ENCODE measurements at places on chromosomes 2 and 18.

DNA sequence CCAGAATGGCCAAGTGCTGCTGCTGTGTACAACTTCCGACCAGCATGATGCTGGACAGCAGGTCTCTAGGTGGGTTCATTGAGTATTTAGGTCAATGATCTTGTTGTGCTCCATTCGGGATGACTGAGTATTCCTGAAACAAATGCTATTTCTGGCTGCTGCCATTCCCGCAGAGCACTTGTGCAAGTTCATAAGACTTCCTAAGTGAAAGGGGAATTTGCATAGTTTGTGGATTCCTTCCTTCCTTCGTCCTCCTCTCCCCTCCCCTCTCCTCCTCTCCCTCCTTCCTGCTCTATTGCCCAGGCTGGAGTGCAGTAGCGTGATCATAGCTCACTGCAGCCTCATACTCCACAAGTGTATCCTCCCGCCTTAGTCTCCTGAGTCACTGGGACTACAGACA is 40.4 kb downstream of the LDLRAD4 start:
- DNase-seq, result no peak

DNA sequence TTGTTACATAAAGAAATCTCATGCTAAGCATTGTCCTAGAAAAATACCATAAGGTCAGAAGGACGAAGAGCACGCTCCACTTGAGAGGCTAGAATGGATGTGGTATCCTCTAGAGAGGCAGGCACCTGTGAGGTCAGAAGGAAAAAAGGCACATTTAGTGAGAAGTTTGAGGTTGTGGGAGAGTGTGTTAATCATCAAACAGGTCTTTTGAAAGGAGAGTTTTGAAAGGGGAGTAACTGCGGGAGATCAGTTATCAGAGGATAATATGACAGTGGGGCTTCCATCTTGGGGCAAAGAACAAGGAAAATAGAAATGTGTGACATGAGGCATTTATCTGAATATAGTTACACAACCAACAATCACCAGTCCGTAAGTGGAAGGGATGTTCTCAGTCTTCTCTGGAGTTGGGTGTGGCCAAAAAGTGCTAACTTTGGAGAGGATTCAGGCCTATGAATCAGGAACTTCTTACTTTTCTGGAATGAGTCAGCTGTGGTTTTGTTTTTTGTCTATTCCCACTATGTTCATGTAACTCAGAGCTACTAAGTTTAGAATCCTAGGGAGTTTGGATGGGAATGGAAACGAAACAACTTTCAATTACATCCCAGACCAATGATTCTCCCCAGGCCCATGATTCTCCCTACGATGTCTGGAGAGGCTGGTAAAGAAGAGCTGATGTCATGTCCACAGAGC is 451.4 kb upstream of the ST6GAL2 start:
- DNase-seq, result no peak

GRCh38 chr18:59646963-59647307 is 50.3 kb downstream of the CCBE1 start:
- no peak for DNase-seq

- no peak for DNase-seq
These were observed 68.1 kb downstream of the PARD6G start for GRCh38 chr18:80178935-80179818.

DNA sequence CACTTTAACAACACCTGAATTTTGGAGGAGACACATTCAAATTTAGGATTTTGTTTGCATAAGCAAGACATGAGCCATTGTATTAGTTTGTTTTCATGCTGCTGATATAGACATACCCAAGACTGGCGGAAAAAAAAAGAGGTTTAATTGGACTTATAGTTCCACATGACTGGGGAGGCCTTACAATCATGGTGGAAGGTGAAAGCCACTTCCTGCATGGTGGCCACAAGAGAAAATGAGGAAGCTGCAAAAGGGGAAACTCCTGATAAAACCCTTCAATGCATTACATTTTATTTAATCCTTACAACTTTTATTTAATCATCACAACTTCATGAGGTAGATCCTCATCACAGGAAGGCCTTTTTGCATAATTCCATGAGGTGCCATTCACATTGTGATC is 242.0 kb upstream of the STON1 start:
- DNase-seq, result no peak

DNA sequence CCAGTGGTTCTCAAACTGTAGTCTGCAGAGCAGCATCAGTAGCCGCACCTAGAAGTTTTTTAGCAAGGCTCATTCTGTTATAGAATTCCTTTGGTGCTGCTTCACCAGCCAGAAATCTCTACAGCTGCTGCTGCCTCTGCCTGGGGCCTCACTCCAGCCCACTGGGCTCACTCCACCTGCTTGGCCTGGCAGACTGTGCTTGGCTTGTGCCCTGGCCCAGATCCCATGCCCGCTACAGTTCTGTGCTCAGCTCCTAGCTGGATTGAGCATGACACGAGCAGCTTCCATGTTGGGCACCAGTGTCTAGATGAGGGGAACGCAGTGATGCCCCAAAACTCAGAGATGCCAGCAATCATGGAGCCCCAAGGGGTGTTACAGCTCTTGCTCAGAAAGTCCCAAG is 22.6 kb downstream of the MAPK4 start:
- DNase-seq, result no peak

- DNase-seq, result no peak
These were observed 3.9 kb downstream of the EPB41L5 start for GRCh38 chr2:120016800-120017199.

GRCh38 chr2:96753661-96754282 is 6.9 kb upstream of the CNNM4 start:
- DNase-seq, result no peak

- no peak for DNase-seq
These were observed 60.7 kb downstream of the COL6A3 start for GRCh38 chr2:237353215-237353614.

- no peak for DNase-seq
These were observed 35.6 kb downstream of the BMP10 start for GRCh38 chr2:68835621-68836020.

- DNase-seq, result no peak
These were observed 68.4 kb upstream of the RTN4 start for GRCh38 chr2:55118643-55119083.

- no peak for DNase-seq
These were observed 47.6 kb downstream of the ALPK2 start for GRCh38 chr18:58581265-58581664.

DNA sequence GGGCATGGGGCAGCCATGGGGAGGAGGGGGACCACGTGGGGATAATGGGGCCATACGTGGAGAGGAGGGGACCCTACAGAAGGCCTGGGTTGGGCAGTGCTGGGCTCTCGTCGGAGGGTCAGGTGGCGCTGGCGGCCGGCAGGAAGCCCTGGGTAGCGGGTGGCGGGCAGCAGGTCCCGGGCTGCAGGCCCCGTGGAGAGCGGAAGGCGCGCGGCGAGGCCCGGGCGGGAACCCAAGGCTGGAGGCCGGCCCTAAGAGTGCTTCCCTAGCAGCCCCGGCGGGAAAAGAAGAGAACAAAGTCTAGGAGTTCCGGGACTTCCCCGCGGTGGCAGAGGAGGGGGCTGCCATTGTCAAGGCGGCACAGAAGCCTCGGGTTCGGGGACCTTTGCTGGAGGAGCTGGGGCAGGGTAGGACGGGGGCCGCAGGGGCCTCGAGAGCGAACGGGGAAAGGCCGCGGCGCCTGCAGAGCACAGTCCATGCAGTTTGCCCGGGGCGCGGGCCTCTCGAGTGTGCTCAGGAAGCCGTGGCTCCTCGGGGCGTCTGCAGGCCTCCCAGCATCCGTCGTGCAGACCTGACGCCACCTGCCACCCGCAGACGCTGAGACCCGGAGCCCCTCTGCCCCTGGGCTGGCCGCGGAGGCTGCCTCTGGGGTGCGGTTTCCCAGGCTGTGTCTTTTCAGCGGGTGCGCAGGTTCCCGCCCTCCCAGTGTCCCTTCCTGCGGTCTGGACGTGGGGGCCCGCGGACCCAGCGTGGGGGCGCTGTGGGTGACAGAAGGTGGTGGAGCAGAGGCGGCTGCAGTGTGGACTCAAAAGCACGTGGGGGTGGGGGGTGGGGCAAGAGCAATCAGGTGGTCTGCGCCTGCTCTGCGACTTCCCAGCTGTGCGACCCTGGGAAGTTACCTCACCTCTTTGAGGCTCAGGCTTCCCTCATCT is 19.4 kb upstream of the NCL start:
- no peak for DNase-seq

- DNase-seq, result no peak
These were observed 90.9 kb upstream of the SMAD7 start for GRCh38 chr18:49041435-49042245.

DNA sequence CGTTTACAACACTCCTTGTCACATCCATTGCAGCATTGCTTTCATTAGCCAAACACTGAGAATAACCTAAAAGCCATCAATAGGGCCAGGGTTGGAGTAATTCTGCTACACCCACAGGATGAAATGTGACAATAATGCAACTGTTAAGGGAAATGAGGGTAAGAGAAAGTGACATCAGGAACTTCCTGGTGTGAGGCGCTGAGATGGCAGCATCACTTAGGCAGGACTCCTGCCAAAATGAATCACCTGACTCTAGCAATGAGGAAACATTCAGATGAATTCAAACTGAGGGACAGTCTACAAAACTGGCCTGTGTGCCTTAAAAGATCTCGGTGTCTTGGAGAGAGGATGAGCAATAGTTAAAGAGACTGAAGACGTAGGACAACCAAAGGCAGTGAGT is 115.6 kb upstream of the AGAP1 start:
- DNase-seq, result no peak

DNA sequence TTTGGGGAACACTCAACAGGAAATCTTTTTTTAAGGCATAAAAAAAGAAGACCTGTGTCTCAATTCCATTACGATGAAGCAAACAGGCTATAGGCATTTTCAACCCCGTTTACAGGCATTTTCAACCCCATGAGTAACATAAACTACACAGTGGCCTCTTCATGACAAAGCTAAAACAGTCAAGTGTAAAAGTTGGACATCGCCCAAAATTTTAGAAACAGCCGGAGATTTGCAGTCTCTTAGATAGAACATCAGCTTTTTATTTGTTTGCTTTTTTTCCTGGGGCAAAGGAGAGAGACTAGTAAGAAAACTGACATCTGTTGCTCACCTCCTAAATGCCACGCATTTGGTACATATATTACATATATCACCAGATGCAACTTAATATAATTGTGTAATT is 173.7 kb downstream of the CMPK2 start:
- no peak for DNase-seq

- no peak for DNase-seq
These were observed 77.9 kb downstream of the RTP5 start for GRCh38 chr2:241947401-241947800.

GRCh38 chr2:45889053-45889452 is 237.6 kb downstream of the PRKCE start:
- DNase-seq, result no peak

GRCh38 chr2:173161507-173161906 is 85.9 kb downstream of the MAP3K20 start:
- DNase-seq, result no peak

DNA sequence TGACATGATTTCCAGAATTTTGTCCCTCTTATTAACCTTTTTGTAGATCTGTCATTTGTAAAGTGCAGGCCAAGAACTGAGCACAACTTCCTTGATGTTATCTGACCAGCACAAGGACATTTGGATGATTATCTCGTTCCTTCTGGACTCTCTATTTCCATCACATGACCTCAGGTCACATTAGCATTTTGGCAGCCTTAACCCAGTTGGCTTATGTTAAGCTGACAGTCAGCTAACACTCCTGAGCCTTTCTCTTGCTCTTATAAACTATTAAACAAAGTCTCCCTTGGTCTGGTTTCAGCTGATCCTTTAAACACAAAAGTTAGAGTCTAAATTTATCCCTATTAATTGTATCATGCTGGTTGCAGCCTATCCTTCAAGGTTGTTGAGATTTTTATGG is 167.2 kb upstream of the RBBP8 start:
- DNase-seq, result no peak

DNA sequence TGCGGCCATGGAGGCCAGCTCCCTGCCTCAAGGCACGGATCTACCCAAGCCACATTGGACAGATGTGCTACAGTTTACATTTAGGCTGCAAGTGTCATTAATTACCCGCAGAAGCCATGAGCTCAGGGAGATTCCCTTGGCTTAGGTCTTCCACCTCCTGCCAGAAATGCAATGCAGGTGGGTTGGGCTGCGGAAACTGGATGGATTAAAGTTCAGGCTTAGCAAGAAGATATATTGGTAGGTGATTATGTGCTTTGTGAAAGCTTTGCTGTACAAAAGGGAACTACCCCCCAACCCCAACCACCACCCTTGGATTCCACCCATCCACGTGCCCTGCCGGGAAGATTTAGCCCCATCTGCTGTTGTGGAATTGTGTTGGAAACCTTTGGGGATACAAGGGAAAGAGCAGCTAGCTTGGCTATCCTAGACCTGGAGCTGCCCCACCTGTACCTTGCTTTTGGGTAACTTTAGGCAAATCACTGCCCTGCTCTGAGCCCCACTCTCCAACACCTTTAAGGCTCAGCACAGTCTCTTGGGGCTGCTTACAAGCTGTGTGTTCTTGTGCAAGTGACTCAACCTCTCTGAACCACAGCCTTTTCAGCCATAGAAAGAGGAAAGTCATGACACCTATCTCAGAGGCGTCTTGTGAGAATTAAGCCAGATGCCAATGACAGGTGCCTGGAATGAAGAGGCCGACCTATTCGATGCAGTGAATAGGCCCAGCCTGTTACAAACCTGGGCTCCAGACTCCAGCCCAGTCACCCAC is 141.6 kb upstream of the GLI2 start:
- DNase-seq, result no peak

- DNase-seq, result no peak
These were observed 33.8 kb downstream of the LPIN2 start for GRCh38 chr18:2979129-2979528.

GRCh38 chr2:27027211-27027651 is 5.5 kb upstream of the TMEM214 start:
- no peak for DNase-seq

- no peak for DNase-seq
These were observed 22.6 kb downstream of the FOXI3 start for GRCh38 chr2:88429929-88430328.

- DNase-seq, result no peak
These were observed 265.7 kb downstream of the ICOS start for GRCh38 chr2:204202253-204202652.

- DNase-seq, result no peak
These were observed 923 bp downstream of the FIGLA start for GRCh38 chr2:70789304-70790135.

- no peak for DNase-seq
These were observed 20.7 kb downstream of the SLC4A3 start for GRCh38 chr2:219648176-219648575.

GRCh38 chr18:35436076-35436649 is 59.0 kb upstream of the ZNF396 start:
- no peak for DNase-seq

DNA sequence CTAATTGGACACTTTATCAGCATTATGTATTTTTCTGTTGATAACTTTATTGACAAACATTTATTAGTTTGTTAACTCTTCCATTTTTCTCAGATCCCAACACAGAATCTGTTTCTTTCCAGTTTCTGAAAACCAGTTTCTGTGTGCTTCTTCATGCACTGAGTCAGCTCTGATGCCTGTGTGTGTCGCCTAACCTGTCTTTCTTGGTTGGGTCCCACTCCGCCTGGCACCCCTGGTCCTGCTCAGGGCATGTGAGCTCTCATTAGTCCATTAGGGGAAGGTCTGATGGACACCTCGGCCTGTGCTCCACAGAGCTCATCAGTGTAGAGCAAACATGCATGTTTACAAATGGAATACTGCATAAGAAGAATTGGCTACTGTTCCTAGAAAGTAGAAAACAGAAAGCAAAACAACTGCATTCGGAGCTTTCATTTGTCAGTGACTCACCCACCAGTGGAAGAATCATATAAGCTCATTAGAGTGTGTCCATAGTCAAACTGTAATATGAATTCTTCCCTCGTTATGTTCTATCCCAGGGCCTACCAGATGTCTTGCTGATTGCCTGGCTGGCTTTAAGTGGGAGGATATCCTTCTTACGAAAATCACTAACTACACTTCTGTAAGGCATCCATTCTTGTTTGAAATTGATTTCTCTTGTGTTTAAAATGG is 137.7 kb downstream of the SNTG2 start:
- no peak for DNase-seq

Data from stimulated activated CD8-positive, alpha-beta memory T cell treated with anti-CD3 and anti-CD28 coated beads, Interleukin-4, amount 100 ng/mL, for 1 hour (primary cell).